ENCODE measurements at places on chromosomes 4 and X.

DNA sequence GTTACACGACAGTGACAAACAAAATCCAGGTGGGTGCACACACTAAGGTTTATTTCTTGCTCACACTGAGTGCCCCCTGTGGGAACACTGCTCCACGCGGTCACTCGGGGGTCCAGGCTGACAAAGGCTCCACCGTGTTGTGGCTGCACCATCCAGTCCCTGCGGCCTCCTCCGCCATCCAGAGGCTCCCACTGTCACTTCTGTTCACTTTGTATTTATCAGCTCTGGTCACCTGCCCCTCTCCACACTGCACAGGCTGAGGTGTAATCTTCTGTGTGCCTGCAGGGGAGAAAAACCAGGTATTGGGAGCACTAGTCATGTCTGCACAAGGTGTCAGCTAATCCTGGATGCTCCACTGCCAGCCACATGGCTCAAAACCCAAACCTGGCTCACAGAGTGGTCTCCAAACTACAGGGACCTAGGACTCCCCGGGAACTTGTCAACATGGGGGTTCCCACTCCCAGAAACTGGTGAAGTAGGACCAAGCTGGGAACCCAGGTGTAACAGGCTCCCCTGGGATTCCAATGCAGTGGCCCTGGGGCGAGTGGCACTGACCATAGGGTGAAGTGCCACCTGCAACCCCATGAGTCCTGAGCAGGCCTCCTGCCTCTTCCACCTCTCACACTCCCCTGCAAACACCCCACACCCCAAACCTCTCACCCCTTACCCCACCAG, 25.5 kb downstream of the HMX1 start:
- no peak for DNase-seq

- no peak for DNase-seq
Observed at GRCh38 chr4:7559741-7560395, 125.1 kb upstream of the PSAPL1 start.

DNA sequence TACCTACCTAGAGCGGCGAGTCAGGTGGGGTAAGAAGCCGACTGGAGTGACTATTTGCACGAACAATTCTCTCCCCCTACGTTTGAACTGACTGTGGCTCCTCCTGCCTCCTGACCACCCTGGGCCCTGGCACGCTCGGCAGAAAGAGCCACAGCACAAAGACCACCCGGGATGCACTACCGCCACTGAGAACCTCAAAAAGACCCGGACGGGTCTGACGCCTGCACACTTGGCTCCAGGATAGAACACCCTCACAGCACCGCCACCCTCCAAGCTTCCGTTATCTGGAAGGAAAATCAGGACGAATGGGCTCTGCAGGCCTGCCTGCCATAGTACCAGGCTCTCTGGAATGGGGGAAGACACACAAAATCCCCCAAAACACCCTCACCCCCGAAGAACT, 2.2 kb downstream of the LRPAP1 start:
- no peak for DNase-seq

GRCh38 chrX:15158736-15159406, 111.0 kb downstream of the ASB9 start:
- DNase-seq = no peak

DNA sequence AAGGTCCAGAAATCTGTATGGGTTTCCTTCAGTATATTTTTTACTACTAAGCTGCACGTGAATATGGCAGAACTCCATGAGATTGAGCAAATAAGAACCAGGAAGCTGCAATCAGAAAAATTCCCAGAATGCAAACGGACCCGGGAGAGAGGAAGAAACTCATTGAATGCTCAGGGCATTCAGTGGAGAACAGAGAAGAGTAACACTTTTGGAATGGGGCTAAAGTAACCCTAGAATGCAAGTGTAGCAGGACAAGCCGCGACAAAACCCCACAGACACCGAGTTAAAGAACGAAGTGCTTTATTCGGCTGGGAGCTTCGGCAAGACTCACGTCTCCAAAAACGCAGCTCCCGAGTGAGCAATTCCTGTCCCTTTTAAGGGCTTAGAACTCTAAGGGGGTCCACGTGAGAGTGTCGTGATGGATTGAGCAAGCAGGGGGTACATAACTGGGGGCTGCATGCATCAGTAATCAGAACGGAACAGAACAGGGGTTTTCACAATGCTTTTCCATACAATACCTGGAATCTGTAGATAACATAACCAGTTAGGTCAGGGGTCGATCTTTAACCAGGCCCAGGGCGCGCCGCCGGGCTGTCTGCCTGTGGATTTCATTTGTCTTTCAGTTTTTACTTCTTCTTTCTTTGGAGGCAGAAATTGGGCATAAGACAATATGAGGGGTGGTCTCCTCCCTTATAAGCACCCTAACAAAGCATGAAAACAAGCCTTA, 56.4 kb downstream of the RAB28 start:
- DNase-seq = no peak

DNA sequence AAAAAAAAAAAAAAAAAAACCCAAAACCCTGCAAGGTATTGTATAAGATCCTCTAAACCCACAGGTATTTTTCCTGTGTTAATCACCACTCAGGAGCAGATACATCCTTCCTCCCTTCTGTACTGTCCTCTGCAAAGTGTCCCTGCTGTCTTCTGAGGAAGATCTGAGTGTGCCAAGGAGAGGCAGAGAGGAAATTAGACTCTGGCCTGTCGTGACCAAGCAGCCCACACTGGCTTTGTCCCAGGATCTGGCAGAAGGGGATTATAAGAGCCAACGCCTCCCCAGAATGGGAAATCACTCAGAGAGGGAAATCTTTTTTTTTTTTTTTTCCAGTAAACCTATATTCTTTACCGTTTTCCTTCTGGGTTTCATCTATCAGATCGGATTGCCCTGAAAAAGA, 39.6 kb downstream of the PTCHD1 start:
- no peak for DNase-seq

GRCh38 chr4:1767770-1768366, 25.2 kb upstream of the FGFR3 start:
- DNase-seq = no peak

DNA sequence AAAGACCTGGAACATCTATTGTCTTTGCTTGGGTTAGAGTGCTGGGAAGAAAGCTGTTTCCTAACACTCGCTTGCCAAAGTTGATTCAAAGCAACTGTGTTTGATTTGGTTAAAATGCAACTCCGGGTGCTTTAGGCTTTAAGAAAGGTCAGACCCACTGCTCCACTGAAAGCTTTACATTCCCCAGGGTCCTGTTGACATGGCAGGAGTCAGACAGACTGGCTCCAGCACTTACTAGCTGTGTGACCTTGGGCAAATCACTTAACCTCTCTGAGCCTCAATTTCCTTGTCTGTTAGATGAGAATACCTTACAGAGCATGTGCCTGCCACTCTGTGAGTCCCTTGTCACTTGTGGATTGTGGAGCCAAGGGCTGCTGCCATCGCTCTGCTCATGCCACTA, 39.0 kb downstream of the DGKK start:
- DNase-seq = no peak

- no peak for DNase-seq
Observed at GRCh38 chr4:153065276-153065675, 129.2 kb downstream of the FHDC1 start.

DNA sequence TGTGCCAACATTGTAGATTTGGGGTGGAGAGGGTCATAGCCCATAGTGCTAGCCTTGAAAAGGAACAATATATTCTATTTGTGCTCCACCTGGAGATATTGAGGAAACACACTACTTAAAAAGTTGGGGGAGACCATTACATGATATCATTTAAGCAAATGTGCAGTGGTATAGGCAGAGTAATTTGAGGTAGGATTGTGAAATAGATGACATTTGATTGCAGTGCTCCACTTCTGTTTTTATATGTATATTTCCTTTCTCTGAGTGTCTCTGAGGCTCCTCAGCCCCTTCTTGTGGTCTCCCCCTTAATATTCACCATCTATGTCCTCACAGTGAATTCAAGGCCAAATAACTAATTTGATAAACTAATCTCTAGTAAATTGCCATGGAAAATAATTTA, 85.6 kb upstream of the NMU start:
- DNase-seq = no peak

DNA sequence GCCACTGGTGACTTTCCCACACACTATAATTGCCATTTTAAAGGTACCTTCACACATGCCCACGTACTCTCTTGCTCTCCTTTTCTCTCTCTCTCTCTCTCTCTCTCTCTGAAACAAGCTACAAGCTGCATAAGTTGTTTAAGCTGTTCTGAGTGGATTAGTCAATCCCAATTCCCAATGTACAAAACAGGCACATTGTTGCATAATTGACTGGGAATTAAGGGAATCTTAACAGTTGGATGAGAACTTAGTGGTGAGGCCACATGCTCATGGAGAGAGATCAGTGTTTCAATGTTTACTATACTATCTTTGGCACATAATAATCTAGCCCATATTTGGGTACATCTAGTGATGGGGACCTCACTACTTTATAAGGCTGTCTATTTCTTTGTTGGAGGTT, 123.3 kb downstream of the ARHGEF9 start:
- no peak for DNase-seq

DNA sequence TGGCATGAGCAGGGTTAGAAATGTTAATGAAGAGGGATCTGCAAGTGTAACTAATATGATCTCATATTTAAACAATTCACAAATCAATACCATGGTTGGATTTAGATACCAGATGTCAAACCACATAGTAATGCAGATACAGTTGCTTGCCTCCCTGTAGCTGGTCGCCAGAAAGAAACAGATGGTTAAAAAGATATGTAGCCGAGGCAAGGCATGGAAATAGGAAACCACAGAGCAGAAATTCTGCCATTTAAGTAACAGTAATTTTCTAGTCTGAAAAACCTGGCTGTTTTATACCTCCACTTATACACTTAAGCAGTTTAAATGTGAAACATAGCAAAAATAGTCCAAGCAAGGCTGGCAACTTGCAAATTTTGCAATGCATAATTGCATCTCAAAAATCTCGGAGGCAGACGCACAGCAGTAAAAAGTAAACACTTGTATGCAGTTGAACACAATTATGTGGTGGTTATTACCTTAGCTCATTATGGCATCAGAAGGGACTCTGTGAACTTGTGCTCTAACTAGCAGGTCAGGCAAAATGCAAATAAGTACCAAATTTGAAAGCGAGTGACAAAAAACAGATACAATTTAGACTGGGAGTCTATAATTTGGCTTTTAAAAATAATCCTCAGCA, 126.8 kb downstream of the NAA11 start:
- no peak for DNase-seq

- no peak for DNase-seq
Observed at GRCh38 chrX:14673764-14674163, 144.4 kb downstream of the GLRA2 start.

DNA sequence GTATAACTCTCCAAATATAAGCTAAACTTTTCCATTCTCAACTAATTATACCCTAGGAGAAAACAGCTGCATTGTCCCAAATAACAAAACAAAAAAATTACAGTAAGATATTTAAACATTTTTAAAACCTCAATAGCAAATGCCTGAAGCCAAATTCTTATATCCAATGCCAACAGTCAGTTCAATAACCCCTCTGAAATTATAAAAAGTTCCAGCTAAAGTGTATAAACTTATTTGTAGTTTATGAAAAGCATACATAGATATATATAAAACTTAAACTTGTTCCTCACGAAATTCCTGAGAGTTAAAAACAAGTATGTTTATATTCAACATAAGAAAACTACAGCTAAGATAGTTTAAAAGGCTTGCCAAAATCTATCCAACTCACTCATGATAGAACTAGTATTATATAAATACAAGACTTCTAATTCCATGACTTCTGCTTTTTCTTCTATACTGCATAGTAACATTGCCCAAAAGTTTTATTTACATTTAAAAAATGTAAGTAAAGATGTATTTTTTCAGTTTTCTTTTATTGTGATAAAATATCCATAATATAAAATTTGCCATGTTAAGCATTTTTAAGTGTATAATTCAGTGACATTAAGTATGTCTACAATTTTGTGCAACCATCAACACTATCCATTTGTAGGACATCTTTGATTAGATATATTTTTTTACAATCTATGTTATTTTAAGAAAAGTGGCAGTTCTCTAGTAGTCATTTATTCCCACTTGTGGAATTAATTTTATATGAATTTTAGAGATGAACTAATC, 72.8 kb downstream of the PPA2 start:
- no peak for DNase-seq

DNA sequence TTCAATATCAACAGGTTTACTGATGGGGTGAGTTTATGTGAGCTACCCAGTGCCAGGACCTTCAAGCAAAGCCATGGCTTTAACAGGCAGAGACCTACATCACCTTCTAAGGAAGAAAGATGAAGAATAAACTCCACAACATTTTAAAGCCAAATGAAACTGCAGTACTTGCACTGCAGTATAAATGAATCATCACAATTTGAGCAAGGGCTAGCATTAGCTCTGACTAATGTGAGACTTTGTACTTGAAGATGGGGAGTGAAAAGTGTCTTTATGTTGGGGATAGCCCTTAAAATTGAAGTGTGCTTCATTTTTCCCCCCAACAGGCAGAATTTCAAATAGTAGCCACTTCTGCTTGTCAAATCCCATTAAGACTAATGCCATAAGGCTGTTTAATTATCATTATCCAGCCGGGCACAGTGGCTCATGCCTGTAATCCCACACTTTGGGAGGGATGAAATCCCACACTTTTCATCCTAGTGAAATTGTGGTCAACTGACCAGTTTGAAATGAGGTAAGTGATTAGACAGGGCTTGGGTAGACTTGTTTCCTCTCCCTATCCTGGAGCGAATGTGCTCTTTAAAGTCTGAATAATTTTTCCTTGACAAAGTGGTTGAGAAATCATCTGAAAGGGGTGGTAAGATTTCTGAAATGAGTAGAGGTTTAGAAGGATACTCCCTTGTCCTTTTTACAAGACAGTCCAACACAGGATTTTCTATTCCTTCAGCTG, 27.2 kb upstream of the GPR34 start:
- DNase-seq = no peak

GRCh38 chr4:178811356-178811755, 1369.1 kb upstream of the AGA start:
- DNase-seq = no peak

DNA sequence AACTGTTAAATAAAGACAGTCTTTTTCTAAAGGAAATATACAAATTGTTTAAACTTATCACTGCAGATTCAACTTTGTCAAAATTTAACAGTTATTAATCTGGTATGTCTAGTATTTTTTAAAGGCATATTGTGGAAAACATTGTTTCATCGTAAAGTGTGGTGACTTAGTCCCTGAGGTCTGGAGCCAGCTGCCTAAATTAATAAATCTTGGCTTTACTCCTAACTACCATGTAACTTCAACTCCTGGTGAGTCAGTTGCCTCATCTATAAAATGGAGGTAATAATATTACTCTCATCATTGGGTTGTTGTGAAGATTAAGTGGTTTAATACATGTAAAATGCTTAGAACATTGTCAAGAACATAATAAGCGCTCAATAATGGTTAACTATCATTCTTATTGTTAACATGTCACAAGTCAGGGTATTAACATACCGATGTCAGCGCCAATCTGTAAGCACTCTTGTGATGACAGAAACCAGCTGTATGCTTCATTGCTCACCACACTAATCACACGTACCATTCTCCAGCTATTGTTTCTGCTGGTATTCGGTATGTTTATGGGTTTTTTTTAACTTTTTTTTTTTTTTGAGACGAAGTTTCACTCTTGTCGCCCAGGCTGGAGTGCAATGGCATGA, 14.1 kb upstream of the SMIM43 start:
- DNase-seq = no peak

GRCh38 chr4:78588894-78589545, 37.5 kb downstream of the ANXA3 start:
- DNase-seq = no peak

- peak; percentile 69 for DNase-seq
Observed at GRCh38 chr4:55866973-55867574, 13.6 kb downstream of the EXOC1 start.

All from AML-193 (cell line).